Epithelial cell of umbilical artery (primary cell): ENCODE measurements at places on chromosomes 16 and 17. TPM values are rescaled to one million over a fixed set of nuclear protein-coding genes. Genes with fewer than 3 reads are reported as not detected.

Gene TRPV3
- total RNA-seq = under 0.01 TPM in 1 of 2 replicates, not detected in the other

Gene IFI35
- total RNA-seq = 15.3 and 91.0 TPM in 2 replicates

Gene CCL14
- total RNA-seq = 0.91 and 2.3 TPM in 2 replicates

Gene MT1G
- total RNA-seq = not detected in 2 replicates

Gene TEX19
- total RNA-seq = not detected in 2 replicates
